SK-N-SH (cell line): ENCODE measurements at places on chromosomes 5 and 9. TPM values are rescaled to one million over a fixed set of nuclear protein-coding genes. Genes with fewer than 3 reads are reported as not detected.

- no peak for DNase-seq
Measured at GRCh38 chr5:68396722-68397121, 181.2 kb downstream of the PIK3R1 start.

DNA sequence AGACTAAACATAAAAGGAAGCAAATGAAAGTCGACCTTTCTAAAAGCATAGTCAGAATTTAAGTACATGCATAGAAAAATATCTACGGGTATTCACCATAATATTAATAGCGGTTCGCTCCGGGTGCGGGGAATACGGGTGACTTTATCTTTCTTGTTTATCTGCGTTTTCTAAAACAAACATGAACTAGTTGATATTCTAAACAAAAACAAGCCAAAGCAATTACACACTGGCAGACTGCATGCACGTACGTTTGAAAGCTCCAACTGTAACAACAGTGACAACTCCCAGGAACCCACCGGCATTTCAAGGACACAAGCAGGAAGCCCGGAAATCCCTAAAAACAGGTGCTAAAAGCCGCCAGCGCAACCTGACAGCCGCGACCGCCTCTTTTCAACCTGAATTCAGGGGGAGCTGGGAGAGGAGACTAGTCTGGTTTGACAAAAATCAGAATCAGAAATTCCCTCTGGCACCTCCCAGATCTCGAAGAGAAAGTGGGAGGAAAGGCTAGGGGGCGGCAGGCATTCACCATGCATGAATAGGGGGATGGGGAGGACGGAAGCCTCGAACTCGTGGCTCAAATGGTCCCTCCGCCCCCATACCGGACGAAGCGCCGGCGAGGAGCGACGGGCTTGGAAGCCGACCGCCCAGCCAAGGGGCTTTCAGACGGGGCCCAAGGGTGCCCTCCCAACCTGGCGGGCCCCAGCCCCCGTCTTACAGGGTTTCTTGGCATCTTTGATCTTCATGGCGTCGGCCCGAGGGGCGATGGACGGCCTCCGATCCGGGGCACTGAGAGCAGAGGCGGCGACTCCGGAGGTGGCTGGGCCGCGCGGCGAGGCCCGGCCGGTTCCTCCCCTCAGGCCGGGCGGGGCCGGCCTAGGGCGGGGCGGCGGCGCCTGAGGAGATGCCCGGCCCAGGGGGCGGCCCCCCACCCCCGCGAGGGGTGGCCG lies at the start of gene PANK3:
TSS of gene PANK3 (minus strand) at position 831 of the 950 bp plus-strand sequence. CDS start at position 746, 85 bp downstream.
- DNase-seq = peak; percentile 73

GRCh38 chr9:19119246-19119645 lies 8.0 kb downstream of the PLIN2 start:
- DNase-seq = no peak

DNA sequence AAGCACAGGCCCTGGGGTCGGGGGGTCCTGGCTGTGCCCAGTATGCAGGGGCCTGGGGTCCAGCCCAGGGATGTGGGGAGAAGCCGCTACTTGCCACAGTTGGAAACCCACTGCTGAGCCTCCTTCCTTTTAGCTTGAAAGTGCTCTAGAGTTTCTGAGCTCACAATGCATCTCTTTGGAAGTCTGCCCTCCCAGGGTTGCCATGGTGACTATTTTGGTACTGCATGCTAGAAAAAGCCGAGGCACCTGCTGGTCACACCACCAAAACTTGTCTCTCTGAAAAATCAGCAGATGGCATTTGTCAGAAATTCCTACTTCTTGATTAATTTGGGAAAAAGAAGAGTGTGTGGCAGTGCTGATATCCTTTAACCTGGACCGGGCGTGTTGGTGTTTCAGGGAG lies 151.8 kb downstream of the SEC61B start:
- DNase-seq = no peak

Gene IER5L
- polyA plus RNA-seq = 8.9 and 16.2 TPM in 2 replicates

Gene KCNV2
- polyA plus RNA-seq = not detected in 2 replicates
